ENCODE measurements at places on chromosomes 2 and 18.
A peak's percentile ranks its signal among the peaks of the same experiment; 100 is the strongest.

GRCh38 chr18:61774846-61775245, 118.0 kb downstream of the RNF152 start:
- no peak for DNase-seq

GRCh38 chr18:71433373-71433772, 1110.8 kb downstream of the CBLN2 start:
- no peak for DNase-seq

DNA sequence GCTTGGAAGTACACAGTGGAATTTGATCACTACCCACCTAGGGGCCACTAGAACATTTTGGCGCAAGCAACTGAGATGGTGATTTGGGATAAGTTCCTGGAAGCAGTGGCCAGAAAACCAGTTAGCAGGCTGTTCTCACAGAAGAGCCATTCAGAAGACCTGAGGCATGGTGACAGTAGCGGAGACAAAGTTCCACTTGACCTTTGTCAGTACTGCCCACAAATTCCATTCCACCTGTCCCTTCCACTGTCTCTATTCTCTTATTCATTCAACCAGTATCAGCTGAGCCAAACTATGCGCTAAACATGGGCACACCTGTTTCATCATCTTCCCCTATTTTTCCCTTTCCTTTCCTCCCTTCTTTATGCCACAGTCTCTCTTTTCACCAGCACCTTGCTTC, 59.2 kb upstream of the PPP1CB start:
- no peak for DNase-seq

DNA sequence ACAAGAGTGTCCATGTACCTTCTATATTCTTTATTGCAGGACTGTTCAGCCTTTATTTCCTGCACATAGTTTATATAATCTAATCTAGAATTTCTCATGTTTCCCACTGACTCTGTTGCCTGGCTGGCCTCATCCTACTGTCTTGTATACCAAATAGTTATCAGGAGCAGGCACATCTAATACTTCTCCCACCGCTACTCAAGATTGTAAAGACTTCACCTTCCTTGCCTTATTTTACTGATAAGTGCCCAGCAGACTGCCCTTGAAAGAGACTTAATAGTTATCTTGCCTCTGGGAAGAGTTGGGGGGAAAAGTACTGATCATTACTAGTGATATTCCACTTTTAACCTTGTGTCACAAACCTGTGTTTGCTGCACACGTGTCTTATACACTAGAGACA, 26.1 kb upstream of the AAK1 start:
- no peak for DNase-seq

- DNase-seq = peak; percentile 89
Measured at GRCh38 chr2:105873721-105874120, 129.0 kb downstream of the NCK2 start.

GRCh38 chr2:101150306-101151145, 656 bp downstream of the TBC1D8 start:
- DNase-seq = no peak

GRCh38 chr2:229660951-229661350, 53.4 kb downstream of the DNER start:
- DNase-seq = peak; percentile 22

DNA sequence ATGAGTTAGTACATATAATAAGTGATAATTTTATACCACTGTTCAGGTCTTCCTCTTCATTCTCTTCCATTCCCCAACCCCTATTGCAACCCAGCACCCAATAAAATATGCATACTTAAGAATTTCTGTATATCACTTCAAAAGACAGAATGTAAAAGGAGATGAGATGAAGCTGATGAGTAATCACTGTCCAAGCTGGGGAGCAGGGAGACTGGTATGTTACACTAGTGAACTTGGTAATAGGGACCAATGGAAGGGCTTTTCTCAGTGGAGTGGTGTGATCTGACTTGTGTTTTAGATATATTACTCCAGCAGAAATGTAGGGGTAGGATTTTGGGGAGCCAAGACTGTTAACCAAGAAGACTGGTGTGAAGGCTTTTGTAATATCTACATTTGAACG, 18.0 kb upstream of the ARHGAP28 start:
- no peak for DNase-seq

DNA sequence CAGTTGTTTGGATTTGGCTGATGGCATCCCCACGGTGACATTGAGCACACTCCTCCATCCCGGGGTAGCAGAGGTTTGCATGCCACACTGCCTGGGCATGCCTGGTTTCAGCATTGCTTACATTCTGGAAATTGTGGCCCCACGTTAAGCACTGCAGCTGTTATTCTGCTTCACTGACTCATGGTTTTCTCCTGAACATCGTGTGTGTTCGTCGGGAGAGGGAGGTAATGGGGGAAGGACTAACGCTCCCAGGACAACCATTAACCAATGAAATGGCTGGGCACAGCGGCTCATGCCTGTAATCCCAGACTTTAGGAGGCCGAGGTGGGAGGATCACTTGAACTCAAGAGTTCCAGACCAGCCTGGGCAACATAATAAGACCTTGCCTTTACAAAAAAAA, 28.2 kb upstream of the YWHAQ start:
- DNase-seq = peak; percentile 25

DNA sequence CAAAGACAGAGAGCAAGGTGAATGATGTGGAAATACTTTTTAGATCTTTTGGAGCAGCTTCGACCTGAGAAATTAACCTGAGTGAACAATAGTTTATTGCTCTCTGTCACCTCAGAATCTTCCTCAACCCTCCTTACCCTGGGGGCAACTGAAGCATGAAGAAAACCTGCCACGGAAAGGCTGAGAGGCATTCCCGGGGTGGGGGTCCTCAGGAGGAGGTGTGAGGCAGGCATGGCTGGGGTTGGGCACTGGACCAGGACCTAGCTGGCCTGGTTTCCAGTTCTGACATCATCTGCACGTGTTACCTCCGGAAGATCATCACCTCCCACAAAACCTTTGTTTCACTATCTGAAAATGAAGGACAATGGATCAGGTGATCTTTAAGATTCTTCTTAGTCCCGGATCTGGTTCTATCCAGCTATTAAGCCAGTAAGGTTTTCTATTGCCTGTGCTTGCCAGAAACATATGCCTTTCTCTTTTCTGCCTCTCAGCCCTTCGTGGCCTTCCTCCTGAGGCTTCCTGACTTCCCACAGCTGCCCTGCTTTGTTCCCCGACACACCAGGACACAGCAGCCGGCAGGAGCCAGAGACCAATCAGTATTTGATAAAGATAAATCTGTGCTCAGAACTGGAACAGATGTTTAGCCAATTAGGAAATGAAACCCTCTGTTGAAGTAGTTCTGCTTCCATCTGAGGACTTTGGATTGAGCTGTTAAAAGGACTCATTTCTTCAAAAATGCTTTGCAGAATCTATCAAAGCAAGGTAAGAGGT, 232.5 kb downstream of the TDRD15 start:
- no peak for DNase-seq

DNA sequence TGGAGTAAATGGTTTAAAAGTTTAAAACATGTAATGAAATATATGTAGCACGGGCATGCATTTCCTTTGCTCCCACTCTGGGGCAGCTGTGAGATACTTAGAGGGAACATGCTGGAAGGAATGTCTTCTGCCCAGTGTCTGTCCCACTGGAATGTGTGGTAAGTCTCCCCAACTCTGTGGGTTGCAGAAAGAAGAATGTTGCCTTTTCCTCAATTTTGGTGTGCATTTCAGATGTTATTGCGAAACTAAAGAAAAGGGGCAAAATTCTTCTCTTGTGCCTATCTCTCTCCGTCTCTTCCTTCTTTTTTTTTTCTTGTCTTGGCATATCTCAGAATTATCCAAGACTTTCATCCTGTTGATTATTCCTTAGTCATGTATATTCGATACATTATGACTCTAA, 201.1 kb downstream of the SH3RF3 start:
- DNase-seq = peak; percentile 72

DNA sequence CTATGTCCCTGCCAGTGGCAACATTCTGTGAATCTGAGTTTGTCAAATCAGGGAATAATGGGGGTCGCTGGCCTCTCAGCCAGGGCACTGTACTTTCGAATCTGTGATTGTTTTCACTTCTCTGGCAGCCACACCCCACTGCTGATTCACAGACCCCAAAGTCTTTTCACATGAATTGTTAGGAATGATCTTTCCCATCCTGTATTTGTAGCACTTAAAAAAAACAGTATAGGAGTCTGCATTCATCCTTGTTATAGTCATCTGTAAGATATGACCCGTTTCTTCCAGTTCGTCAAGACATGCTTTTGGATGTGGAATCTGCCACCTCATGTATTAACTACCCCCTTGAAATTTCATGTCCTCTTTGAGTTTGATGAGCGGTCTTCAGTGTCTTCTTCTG, 928 bp downstream of the NAGK start:
- peak; percentile 50 for DNase-seq

GRCh38 chr2:12083081-12083581, 336.7 kb downstream of the LPIN1 start:
- no peak for DNase-seq

DNA sequence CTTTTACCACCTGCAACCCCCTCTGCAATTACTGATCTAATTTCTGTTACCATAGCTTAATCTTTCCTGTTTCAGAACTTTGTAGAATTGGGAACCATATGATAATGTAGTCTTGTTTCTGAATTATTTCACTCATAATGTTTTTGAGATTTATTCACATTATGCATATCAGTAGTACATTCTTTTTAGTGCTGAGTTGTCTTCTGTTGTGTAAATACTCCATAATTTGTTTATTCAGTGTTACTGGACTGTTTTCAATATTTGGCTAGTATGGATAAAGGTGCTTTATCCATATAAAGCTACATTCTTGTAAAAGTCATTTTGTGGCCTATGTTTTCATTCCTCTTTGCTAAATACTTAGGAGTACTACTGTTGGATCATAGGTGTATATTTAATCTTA, 152.5 kb downstream of the TAF4B start:
- DNase-seq = no peak

DNA sequence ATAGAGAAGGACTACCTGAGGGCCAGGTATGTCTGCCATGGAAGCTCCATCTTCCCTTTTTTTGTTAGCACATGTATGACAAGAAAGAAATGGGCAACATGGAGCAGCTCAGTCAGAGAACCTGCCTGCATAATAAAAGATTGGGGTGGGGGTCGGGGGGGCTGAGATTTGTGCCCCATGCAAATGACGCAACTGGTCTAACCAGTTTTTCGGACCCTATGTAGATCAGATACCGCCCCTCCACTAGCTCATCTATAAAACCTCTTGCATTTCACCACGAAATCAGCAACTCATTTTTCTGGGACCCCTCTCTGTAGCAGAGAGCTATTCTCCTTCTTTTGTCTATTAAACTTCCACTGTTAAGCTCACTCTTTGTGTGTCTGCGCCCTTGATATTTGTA, 657.2 kb downstream of the ERBB4 start:
- DNase-seq = no peak

GRCh38 chr2:28606986-28607441, 111.2 kb downstream of the PLB1 start:
- DNase-seq = peak; percentile 20

DNA sequence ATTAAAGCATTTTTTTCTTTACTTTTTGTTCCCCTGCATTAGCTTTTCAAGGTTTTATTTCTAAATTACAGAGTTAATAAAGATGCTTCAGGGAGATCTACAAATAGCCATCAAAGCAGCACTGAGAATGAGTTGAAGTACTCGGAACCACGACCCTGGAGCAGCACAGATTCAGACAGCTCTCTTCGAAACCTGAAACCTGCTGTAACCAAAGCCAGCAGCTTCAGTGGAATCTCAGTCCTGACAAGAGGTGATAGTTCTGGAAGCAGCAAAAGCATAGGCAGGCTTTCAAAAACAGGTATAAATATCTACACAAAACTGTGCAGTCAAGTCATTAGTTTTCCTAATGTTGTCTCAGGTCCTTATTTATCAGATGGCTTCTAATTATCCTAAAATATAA, 102.8 kb upstream of the UBXN4 start:
- DNase-seq = no peak

GRCh38 chr2:150850641-150851040, 363.2 kb upstream of the RND3 start:
- no peak for DNase-seq

DNA sequence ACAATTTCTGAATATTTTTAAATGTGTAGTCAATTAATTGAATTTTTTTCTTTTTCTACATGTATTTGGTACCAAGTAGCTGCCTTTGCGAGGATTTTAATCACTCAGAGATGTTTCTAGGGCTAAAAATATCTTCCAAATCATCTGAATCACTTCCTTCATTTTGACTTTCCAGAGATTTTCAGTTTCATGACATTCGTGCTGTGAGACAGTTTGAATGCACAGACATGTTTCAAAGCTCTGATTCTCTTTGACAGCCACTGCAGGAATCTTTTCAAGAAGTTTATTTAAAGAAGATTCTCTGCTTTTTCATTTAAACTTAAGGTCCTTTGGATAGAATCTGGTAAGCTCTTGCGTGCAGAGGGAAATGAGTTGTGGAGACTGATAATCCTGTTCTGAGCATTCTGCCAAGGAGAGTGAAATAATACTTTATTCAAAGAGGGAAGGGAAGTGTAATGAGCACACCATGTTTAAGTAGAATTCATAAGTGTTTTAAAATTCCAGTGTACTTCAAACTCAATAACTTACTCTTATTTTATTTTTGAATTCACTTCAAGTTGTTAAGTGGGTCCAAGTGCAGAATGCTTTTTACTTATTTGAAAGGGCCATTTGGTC, 9.7 kb downstream of the CYBRD1 start:
- no peak for DNase-seq

GRCh38 chr18:10377956-10378355, 76.5 kb upstream of the APCDD1 start:
- peak; percentile 15 for DNase-seq

DNA sequence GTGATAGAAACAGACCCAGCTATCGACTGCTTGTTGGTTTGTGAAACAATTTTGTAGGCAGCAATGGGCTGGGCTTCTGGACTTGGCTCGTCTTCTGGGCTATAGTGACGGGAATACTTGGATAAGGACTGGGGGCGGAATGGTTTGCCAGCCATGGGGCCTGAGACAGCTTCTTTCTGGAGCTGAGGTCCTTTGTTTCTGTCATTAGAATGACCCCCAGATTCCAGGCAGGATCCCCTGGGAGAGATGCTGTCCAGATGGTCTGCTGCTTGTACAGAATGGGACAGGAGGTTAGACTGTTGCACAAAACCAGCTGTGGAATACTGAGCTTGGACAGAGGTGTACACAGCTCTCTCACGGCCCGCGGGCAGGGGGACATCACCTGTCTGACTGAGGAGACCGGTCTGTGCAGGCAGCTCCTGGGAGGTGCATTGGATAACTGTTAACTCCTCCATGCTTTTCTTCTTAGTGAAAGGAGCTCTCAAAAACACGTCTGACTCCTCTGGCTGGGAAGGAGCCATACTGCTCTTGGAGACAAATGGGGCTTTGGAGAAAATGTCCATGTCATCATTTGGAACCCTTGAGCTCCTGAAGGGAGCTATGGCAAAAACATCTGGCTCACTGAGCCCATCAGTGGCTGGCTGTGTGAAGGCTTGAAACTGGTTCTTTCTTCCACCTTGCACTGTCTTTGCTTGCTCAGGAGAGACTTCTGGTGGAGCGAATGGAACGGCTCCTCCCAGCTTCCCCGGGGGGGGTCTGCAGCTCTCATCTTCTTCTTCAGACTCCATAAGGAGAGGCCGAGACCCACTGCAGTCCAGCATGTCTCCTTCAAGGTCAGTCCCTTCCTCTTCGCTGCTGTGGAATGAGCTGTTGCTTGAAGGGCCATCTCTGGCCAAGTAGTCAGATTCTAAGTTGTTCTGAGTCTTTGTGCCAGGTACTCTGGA, 28.6 kb upstream of the NFU1 start:
- DNase-seq = peak; percentile 11

Data from fibroblast of mammary gland (primary cell).